ENCODE measurements at places on chromosomes 3 and 15.

DNA sequence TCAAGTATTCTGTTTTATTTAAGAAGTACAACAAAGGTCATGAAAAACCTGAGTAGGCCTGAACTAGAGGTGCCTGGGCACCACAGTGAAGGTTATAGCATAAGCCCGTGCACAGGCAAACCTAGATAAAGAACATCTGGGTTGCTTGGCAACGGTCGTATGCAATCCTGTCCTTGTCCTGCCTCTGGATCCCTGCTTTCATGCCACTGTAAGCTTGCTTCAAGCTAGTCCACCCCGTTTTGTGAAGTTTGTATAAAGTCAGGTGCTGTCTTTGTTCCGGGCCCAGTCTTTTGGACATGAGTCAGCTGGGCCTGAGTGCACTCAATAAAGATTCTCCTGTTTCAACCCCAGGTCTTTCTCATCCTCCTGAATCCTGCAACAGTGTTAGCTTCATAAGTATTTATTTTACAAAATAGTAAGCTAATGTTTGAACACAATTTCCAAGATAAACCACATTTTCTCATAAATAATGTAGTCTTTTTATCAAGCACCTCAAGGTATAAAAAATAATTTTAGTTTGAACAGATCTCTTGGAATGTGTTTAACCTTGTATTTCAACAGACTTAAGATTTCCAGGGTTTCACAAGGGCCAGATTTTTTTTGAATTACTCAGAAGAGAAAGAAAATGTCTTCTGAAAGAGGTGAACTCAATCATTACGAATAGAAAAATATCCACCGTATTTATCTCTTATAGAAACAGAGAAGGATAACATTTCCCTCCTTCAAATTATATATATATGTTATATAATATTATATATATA is 14.3 kb upstream of the SLC9C1 start:
- DNase-seq = no peak

DNA sequence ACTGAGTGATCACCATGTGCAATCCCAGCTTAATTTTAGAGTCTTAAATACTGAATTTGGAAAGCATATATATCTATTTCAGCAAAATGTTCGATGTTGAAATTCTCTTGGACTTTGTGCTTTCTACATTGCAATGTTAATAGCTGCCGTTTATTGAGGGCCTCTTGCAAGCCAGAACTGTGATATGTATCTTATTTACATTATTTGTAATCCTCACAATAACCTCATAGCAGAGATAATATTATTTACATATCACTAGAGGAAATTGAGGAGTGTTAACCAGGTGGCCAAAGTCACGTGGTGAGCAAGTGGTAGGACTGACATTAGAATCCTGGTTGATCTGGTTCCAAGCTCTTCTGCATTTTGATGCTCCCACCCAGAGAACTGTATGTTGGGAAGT is 254.1 kb downstream of the SLC9A9 start:
- no peak for DNase-seq

- DNase-seq = no peak
Measured at GRCh38 chr3:62164746-62165145, 208.6 kb downstream of the FEZF2 start.

GRCh38 chr3:104687362-104687761 is 679.3 kb upstream of the ALCAM start:
- DNase-seq = no peak

- DNase-seq = no peak
Measured at GRCh38 chr3:182710557-182711157, 82.6 kb upstream of the ATP11B start.

- no peak for DNase-seq
Measured at GRCh38 chr3:51969841-51970240, 2.6 kb upstream of the PCBP4 start.

- no peak for DNase-seq
Measured at GRCh38 chr3:24985668-24986067, 442.4 kb upstream of the RARB start.

DNA sequence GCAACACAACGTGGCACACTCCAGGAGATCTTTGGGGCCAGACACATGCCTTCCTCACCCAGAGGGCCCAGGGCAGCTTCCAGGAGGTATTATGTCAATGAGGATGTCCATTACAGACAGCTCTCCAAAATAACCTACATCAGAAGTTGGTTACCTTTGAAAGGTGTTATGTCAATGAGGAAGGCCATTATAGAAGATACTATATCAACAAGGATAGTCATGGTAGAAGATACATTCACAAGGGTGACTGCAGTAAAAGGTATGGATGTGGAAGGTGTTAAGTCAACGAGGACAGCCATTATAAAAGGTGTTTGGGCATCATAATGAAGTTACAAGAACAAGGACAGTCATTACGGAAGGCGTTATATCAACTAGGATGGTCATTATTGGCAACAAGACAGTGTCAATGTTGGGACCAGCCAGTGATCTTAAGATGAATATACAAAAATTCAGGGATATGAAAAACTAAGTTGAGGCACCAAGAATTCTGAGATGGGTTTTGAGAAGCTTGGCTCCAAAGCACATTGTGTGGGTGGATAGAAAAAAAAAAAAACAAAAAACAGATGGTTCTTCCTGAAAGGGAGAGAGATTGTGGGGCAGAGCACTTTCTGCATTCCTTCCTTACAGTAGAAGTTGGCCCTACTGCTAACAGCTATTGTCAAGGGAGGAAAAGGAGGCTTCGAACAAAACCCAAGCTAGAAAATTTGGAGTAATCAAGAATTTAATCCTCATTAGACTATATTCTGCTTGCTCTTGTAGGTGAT is 11.2 kb downstream of the CDCP1 start:
- no peak for DNase-seq

GRCh38 chr15:68440136-68440535 is 8.2 kb upstream of the ITGA11 start:
- no peak for DNase-seq

DNA sequence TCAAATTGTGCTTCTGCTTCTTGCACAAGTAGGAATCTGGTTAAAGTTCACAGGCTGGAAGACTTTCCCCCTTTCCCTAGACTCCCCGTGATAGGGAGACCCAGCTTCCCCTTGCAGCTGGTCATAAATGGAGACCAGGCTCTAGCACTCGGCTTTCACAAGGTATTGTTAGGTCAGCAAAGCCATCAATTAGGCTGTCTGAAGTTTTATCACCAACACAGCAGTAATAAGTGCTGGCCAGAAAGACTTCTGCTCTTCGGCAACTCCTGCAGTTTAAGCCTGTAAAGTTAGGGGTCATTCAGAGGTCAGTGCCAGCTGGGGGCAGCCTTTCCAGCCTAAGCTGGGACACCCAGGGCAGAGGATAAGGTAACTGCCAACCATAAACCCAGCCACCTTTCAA is 203.4 kb downstream of the MEIS2 start:
- DNase-seq = no peak

GRCh38 chr3:123725652-123726400 is 141.0 kb upstream of the HACD2 start:
- DNase-seq = no peak

DNA sequence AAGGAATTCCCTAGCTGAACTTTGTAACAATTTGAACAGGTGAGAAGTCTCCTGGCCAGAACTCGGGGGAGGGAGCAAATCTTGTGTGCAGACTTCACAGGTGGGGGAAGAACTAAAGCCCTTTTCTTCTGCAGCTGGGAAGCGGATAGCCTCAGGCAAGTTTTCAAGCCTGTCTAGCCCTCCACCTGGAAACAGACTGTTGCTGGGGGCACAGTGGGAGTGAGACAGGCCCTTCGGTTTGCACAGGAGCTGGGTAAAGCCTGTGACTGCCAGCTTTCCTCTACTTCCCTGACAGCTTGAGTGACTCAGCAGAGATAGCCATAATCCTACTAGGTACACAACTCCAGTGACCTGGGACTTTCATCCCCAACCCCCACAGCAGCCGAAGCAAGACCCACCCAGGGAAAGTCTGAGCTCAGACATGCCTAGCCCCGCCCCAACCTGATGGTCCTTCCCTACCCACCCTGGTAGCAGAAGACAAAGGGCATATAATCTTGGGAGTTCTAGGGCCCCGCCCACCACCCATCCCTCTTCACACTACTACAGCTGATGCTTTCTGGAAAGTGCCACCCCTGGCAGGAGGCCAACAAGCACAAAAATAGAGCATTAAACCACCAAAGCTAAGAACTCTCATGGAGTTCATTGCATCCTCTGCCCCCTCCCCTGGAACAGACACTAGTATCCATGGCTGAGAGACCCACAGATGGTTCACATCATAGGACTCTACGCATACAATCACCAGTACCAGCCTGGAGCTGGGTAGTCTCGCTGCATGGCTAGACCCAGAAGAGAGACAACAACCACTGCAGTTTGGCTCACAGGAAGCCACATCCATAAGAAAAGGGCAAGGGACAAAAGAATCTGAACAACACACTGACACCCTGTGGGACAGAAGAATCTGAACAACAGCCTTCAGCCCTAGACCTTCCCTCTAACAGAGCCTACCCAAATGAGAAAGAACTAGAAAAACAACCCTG is 479.0 kb downstream of the RAP2B start:
- no peak for DNase-seq

GRCh38 chr3:99319450-99319849 is 318.9 kb upstream of the COL8A1 start:
- DNase-seq = no peak

DNA sequence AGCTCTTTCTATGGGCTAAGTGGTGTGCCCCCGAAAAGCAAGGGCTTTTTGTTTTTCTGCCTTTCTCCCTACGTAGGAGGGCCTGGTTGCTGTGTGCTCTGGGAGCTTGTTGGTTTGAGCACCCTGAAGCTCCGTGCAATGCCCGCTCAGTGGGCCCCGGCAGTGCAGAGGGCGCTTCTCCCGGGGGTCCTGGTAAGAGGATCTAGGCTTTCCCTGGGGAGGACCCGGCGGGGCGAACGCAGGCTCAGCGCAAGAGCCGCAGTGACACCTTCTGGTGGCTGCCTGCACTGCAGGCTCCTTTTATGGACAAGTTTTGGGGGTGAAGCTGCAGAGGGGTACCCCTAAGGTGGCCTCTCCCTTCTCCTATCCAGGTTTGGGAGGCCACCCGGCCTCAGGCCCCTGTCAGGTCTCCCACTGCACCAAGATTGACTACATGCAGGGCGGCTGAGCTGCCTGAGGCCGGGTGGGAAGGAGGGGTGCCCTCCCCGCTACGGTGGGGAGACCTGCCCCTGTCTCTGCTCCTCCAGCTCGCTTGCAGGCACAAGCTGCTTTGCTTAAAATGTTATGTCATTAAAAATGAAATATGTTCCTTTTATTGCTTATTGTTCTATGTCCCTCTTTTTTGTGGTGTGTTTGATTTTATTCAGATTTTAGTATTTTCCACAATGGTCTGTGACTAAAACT is 387.9 kb downstream of the GABRG3 start:
- DNase-seq = no peak

DNA sequence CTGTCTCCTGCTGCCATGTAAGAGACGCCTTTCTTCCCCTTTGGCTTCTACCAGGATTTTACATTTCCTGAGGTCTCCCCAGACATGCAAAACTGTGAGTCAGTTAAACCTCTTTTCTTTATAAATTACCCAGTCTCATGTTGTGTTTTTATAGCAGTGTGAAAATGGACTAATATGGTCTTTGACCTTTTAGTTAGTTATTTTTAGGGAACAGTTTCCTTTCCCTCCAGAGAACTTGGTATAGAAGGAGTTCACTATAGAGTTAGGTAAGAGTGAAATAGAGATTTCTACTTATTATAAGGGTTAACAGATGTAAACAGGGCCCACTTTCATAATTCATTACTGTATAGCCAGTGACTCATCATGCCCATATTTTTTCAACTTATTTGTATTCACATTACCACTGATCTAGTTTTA is 170.9 kb downstream of the UNC13C start:
- DNase-seq = no peak

DNA sequence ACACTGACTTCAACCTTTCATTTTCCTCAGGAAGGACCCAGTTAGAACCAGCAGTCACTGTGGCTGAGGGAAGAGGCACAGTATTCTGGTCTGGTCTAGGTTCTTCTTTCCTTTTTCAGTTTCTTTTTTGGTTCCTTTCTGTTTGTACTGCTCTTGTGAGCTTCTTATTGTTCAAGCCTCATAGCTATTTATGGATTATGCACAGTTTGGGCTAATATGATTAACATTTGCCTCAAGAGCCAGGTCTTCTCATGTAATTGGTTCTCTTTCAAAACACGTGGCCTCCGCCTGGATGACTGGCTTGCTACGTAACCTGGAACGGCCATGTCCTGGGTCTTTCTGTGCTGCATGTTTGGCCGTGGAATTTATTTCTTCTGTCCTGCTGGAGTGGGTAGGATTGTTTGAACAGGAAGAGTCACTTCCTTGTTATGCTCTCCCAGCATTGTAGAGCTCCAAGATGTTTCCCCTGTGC is 43.3 kb downstream of the RBMS3 start:
- DNase-seq = no peak

GRCh38 chr3:138600100-138600745 is 6.2 kb upstream of the CEP70 start:
- DNase-seq = no peak

- DNase-seq = no peak
Measured at GRCh38 chr15:45594835-45595530, 7.8 kb downstream of the BLOC1S6 start.

DNA sequence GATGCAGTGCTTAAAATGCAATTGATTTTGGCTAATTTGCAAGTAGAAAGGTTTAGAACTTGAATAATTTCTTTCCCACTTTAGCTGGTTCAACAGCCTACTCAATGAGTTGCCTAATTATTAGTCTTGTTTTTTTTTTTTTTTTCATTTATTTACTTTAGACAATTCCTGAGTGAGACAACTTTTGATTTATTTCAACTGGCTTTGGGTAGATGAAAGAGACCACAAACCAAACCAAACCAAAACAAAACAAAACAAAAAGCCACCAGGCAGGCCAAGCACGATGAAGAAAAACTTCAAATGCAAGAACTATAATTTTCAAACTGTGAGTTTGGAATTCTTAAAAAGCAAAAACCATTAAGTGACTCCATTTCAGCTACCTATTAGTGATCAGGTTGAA is 469.9 kb downstream of the GBE1 start:
- no peak for DNase-seq

- DNase-seq = no peak
Measured at GRCh38 chr15:85622221-85622831, 172.4 kb downstream of the KLHL25 start.

- no peak for DNase-seq
Measured at GRCh38 chr3:14505803-14506500, 34.2 kb downstream of the GRIP2 start.

DNA sequence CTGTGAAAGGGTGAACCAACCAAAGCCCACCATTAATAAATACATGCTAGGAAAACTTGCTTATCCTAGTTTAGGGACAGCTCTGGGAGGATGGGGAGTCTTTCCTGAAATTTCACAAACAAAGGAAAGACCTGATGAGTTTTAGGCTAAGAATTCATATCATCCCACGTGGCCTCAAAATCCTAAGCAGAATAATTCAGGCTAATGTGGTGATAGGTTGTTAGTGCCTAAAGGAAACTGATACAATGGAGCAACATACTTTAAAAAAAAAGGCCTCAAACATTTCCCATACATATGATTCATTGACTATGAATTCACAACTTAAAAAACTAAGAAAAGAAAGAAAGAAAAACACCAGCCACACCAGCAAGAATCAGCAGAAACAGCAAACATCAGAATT is 126.9 kb upstream of the CNTN4 start:
- DNase-seq = no peak

DNA sequence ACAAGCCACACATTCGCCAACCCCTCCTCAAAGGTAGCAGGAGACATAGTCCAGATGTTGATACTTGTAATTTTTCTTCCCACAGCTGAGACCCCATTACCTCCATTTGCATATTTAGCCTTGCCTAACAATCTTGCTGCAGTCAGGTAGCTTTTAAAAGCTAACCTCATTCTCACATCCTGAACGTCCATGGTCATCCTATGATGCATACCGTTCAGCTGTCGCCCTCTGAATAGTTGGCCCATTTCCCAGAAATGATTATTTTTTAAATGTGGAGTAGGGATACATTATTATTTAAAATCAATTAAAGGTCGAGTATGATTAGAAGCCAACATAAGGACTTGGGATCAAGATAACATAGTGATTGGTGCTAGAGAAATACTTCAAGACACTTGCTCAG is 165.0 kb downstream of the MEX3B start:
- no peak for DNase-seq
